ENCODE measurements at places on chromosomes 12 and 14.

DNA sequence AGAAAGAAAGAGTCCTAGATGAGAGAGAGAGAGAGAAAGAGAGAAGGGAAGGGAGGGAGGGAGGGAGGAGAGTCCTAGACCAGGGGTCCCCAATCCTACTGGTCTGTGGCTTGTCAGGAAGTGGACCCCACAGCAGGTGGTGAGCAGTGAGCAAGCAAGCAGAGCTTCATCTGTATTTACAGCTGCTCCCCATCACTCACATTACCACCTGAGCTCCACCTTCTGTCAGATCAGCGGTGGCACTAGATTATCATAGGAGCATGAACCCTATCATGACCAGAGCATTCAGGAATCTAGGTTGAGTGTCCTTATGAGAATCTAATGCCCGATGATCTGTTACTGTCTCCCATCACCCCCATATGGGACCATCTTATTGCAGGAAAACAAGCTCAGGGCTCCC is 39.2 kb upstream of the AMN1 start:
- no peak for DNase-seq

DNA sequence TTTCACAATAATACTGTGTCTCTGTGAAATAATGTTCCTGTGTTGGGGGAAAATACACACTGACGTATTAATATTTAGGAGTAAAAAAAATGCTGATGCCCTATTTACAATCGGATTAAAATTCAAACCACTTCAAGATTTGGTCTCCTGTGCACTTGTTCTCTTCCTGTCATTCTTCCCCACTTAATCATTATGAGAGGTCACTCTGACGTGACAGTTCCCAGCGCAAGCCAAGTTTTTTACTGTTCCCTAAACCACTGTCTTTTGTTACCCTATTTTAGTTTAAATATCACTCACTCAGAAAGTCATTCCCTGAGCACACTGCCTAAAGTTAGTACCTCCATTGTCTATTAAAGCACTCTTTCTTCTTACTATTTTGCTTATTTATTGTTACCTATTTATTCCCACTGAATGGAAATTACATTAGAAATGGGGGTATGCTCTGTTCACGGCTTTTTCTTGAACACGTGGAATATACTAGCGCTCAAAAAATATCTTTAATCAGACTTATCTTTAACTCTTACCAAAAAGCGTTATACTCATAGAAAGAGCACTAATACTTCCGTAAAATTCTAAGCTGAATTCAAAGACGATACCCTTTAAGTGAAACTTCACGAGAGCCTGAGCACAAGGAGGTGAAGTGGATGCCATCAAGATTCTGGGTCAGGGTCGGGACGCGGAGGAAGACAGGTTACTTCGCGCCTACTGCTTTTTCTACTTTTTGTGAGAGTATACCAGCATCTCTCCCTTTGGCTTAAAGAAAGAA is 670 bp upstream of the PSMA3 start:
- DNase-seq, result no peak

- DNase-seq, result no peak
Measured at GRCh38 chr14:106141242-106142220, 615.1 kb downstream of the TMEM121 start.

DNA sequence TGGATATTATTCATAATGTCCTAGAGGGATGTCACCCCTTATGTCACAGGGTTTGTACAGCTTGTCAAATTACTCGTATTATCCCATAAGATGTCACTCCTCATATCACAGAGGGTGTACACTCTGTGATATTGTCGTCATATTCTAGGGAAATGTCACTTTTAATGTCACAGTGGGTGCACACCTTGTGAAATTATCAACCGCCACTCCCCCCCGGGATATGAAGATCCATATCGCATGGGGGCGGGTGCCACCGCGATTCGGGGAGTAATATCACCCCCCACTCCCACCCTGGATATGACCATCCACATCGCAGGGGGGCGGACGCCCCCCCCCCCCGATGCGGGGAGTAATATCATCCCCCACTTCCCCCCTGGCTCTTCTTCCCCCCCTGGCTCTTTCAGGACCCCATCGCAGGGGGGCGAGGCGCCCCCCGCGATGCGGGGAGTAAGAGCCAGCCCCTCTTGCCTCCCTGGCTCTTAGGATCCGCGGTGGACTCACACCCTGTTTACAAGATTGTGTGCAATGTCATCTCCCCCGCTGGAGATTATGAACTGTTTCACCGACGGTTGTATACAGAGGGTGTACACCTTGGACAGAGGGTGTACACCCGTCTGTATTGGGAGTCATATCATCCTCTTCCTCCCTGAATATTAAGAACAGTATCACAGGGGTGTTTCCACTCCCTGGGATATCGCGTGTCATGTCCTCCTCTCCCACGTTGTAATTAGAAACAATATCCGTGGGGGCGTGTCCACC is 92.8 kb downstream of the FRMD6 start:
- DNase-seq, result no peak

DNA sequence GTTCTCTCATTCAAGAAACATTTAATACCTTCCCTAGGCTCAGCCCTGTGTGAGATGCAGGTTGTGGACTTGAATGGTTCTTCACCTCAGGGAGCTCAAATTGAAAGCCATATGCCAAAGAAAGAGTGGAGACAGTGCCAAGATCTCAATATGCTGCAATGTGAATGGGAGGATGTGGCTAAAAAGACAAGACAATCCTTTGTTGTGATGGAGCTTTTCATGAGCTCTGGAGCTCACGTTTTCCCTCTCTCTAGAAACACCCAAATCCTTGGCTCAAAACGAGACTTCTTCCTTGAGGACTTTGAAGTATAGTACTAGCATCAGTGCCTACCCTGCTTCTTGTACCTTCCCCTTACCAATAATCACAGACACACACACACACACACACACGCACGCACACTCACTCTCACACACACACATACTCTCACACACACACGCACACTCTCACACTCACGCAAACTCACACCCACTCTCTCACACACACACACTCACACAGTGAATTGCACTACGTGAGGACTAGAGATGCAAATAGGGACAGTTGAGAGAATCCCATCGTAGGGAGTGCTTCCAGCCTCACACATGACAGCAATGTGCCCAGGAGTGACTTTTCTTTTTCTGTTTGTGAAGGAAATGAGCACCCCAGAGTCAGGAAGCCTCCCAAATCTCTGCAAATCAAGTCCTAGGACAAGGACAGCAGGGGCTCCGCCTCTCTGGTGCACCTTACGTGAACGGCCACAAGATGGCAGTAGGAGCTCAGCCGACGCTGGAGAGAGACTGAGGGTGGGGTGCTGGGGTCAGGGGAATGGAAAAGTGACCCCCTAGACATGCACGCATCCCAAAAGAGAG is 231.4 kb downstream of the PCNX1 start:
- DNase-seq, result no peak

GRCh38 chr12:7113389-7113871 is 4.4 kb upstream of the C1RL start:
- DNase-seq, result no peak

- no peak for DNase-seq
Measured at GRCh38 chr14:71311061-71311460, 403.8 kb downstream of the PCNX1 start.

GRCh38 chr14:61751475-61751989 is 10.7 kb upstream of the SNAPC1 start:
- DNase-seq, result no peak

DNA sequence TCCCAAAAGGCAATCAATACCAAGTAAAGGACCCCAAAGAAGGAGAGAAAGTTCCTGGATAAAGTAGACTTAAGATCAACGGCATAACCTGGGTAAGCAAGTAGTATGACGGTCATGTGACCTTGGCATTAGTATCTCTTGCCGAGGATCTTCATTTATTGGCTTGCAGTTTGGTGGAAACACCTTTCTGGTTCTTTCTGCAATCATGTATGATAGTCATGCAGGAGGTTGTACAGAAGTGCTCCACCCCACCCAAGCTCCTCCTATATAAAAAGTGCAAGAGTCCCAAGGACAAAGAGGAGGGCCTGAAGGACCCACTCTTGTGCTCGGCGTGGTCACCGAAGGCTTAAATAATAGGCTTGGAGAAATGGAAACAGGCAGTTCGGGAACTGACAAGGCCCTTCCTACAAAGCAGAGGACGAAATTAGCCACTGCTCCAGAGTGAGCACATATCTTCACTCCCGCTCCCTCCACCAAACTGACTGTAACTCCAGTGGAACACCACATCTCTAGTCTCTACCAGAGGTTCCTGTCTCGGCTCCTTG is 750 bp downstream of the CS start:
- no peak for DNase-seq

GRCh38 chr12:753611-754472 is 1.5 kb downstream of the WNK1 start:
- no peak for DNase-seq

DNA sequence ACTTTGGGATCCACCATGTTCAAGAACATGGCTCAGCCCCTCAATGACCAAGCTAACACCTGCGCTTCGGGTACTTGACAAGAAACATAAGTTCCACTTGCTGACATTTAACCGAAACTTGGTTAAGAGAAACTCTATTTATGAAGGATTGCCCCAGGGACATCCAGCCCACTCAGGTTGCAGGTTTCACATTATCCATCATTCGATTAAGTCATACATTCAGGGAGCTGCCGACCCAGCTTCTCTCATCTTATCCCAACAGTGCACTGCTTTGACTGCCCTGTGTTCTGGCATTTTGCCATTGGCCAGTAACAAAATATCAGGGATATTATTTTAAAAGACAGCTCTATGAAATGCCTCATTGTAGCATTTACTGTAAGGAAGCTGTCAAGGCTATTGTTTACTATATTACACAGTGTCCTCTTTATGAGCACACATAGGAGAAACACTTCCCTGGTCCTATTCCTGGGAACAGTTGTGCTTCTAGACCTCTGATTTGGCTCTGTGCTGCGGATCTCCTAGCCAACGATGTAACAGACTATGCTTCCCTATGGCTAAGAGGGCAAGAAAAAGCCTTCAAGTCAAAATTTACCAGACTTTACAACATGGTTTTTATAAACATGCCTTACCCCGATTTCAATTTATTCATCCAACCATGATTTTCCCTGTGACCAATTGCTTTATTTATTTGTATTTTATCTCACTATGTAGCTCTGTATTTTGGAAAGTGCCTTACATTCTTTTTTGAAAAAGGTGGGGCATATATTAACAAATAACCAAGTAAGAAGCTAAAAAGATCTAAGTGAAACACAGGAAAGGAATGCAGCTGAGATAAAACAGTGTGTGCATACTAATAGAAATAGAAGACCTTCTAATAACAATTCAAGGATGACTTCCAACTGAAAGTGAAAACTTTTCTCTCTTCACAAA is 109.3 kb downstream of the ITPR2 start:
- DNase-seq, result no peak

- DNase-seq, result no peak
Measured at GRCh38 chr12:120844297-120844696, 59.9 kb downstream of the SPPL3 start.

All from activated CD8-positive, alpha-beta memory T cell treated with anti-CD3 and anti-CD28 coated beads for 1 hour (primary cell).